Hepatocyte (in vitro differentiated cells): ENCODE measurements at places on chromosomes 4 and X. TPM values are rescaled to one million over a fixed set of nuclear protein-coding genes. Genes with fewer than 3 reads are reported as not detected.
A peak's percentile ranks its signal among the peaks of the same experiment; 100 is the strongest.

- no peak for DNase-seq
- H3K4me1 ChIP-seq, result no peaks in the 10 kb centered on the region
- H3K36me3 ChIP-seq, result no peaks in the 10 kb centered on the region
- no peaks in the 10 kb centered on the region for H3K27me3 ChIP-seq
- H3K4me3 ChIP-seq, result no peak overlapping the region
Observed at GRCh38 chr4:10929818-10930217, 245.2 kb upstream of the CLNK start.

Gene TCEAL9
- total RNA-seq, result 212 and 239 TPM in 2 replicates

- H3K27me3 ChIP-seq, result no peaks in the 10 kb centered on the region
- H3K4me1 ChIP-seq, result no peaks in the 10 kb centered on the region
- H3K4me3 ChIP-seq, result no peak overlapping the region
- no peaks in the 10 kb centered on the region for H3K36me3 ChIP-seq
Observed at GRCh38 chr4:97587912-97588311, 555.4 kb downstream of the STPG2 start.

Gene SPON2
- 308 and 403 TPM in 2 replicates for total RNA-seq

Gene PDZD4
- total RNA-seq, result 1.6 and 2.8 TPM in 2 replicates

Gene SPANXC
- not detected in 2 replicates for total RNA-seq

Gene AKAP14
- total RNA-seq, result not detected in 2 replicates

DNA sequence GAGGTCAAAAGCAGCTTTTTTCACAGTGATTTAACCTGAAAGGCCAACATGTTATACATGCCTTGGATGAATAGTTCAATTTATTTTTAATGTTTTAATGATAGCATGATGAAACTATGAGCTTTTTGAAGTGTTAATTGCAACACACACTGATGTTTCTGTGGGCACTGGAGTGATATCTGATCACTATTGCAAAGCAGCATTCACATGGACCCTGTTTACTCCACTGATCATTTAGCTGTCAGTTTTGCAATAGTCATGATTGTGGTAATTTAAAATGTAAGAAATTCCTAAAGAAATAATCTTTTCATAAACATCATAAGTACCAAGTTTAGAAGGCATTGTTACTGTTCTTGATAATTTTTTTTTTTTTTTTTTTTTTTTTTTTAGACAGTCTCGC is 74.1 kb downstream of the ARSJ start:
- DNase-seq, result no peak
- no peaks in the 10 kb centered on the region for H3K4me1 ChIP-seq
- no peak overlapping the region for H3K27ac ChIP-seq
- no peak overlapping the region for H3K4me3 ChIP-seq
- H3K36me3 ChIP-seq, result no peaks in the 10 kb centered on the region

DNA sequence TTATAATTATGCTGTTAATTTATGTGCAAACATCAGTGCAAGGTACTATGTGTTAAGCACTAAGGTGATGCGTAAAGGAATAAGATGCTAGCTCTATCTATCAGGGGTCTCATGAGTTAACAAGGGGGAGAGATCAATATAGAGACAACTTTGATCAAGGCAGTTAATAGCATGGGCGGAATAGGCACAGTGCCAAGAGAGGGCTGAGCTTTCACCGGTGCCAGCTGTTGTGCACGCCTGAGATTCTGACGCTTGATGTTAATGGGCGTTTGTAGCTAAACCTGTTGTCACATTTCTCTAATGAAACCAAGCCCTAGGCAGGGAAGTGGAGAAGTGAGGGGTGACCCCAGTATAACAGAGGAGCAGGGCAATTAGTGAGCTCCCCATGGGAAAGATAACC is 86.0 kb upstream of the NMU start:
- H3K4me1 ChIP-seq, result no peaks in the 10 kb centered on the region
- no peaks in the 10 kb centered on the region for H3K27me3 ChIP-seq
- H3K27ac ChIP-seq, result no peak overlapping the region
- no peaks in the 10 kb centered on the region for H3K36me3 ChIP-seq
- DNase-seq, result no peak
- no peak overlapping the region for H3K4me3 ChIP-seq

GRCh38 chrX:42443267-42443666 is 334.7 kb downstream of the PPP1R2C start:
- no peak overlapping the region for H3K4me3 ChIP-seq
- H3K27me3 ChIP-seq, result no peaks in the 10 kb centered on the region
- no peaks in the 10 kb centered on the region for H3K36me3 ChIP-seq
- DNase-seq, result no peak
- no peak overlapping the region for H3K27ac ChIP-seq

Gene DIAPH2
- total RNA-seq, result 29.2 and 32.4 TPM in 2 replicates

GRCh38 chr4:16384576-16384975 is 158.3 kb upstream of the TAPT1 start:
- no peak overlapping the region for H3K27ac ChIP-seq
- no peaks in the 10 kb centered on the region for H3K4me1 ChIP-seq
- no peak overlapping the region for H3K4me3 ChIP-seq

- DNase-seq, result no peak
- no peaks in the 10 kb centered on the region for H3K4me1 ChIP-seq
- no peak overlapping the region for H3K4me3 ChIP-seq
- no peak overlapping the region for H3K27ac ChIP-seq
- H3K36me3 ChIP-seq, result no peaks in the 10 kb centered on the region
- H3K27me3 ChIP-seq, result no peaks in the 10 kb centered on the region
Observed at GRCh38 chrX:119090627-119091026, 17.8 kb downstream of the CT47C1 start.

GRCh38 chr4:73917081-73917501 is 47.9 kb downstream of the CXCL1 start:
- no peak overlapping the region for H3K4me3 ChIP-seq
- no peaks in the 10 kb centered on the region for H3K4me1 ChIP-seq
- DNase-seq, result peak; percentile 25
- no peaks in the 10 kb centered on the region for H3K36me3 ChIP-seq
